ENCODE measurements at places on chromosomes 7 and 10. TPM values are rescaled to one million over a fixed set of nuclear protein-coding genes. Genes with fewer than 3 reads are reported as not detected.

Gene AOC1
- polyA plus RNA-seq: 54.2 TPM

Gene FKBP6
- 0.60 TPM for polyA plus RNA-seq

Gene LEP
- 0.53 TPM for polyA plus RNA-seq

Gene GIMAP8
- 8.0 TPM for polyA plus RNA-seq

Gene HBP1
- polyA plus RNA-seq: 133 TPM
